HT-29 (cell line): ENCODE measurements at places on chromosomes 2 and 18.

DNA sequence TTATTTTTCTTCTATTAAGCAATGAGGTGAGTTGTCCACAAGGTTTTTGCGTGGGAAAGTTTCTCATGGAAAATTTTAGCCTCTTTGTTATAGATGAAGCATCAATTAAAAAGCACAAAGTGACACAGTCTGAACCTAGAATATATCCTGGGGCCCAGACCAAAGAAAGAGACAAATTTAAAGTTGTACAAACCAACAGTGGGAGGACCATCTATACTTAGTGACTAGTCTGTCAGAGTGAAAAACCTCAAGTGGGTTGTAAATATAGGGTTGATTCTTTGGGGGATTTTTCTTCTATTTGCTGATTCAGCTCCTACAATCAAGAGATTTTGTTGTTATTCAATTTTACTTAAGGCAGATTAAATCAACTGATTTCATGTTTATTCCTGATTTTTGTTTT is 256.2 kb downstream of the SATB2 start:
- no peak for DNase-seq

DNA sequence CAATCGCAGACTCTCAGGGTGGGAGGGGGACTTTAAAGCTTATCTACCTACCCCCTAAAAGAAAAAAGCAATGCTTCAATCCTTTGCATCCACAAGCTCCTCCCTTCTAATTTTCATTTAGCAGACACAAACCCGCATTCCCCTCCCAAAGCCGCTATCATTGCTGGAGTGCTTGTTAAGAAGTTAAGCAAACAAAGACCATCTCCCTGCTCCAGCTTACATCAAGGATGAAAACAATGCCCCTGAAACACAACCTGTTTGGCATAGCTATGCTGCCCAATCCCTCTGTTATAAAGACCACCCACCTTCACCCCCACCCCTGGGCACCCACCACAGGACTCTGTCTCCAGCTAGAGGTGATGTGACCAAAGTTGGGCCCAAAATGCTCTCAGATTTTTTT is 33.0 kb downstream of the REEP1 start:
- no peak for DNase-seq

- no peak for DNase-seq
These were observed 9.0 kb upstream of the SFXN5 start for GRCh38 chr2:73080321-73081131.

- no peak for DNase-seq
These were observed 44.6 kb downstream of the ITGB1BP1 start for GRCh38 chr2:9378433-9379390.

DNA sequence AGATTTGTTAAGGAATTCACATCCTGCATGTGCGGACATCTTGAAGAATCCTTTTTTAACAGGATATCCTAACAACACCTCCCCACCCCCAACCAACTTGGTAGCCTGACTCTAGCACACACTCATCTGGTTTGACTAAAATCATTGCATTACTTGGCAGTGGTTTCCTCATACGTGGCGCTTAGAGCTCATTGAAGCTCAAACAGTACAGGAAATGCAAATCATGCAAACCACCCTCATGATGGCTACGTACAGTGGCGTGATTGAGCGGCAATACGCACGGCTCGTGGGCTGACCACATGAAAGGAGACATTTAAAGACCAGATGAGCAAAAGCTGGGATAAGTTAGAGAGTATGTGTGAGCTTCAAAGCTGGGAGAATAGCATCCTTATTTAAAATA is 336.2 kb downstream of the ZEB2 start:
- no peak for DNase-seq

DNA sequence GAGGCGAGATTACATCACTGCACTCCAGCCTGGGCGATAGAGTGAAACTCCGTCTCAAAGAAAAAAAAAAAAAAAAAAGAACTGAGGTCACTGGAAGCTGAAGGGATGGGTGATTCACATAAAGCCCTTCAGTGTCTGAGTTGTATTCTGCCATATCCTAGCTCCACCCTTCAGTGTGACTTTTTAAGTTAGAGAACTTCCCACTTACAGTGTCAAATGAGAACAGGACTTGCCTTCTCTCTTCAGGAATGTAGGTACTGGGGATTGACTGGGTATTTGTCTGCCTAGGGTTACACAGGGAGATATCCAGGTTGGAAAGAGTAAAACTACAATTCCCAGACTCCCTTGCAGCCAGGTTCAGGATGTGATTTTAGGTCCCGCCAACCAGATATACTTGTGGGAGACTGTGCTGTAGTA is 37.9 kb downstream of the EHD3 start:
- DNase-seq, result no peak

GRCh38 chr2:199933466-199933865 is 21.8 kb downstream of the TYW5 start:
- no peak for DNase-seq

GRCh38 chr2:19349911-19350677 is 8.3 kb downstream of the OSR1 start:
- no peak for DNase-seq

GRCh38 chr2:11368059-11368572 is 23.7 kb upstream of the ROCK2 start:
- peak; percentile 10 for DNase-seq

DNA sequence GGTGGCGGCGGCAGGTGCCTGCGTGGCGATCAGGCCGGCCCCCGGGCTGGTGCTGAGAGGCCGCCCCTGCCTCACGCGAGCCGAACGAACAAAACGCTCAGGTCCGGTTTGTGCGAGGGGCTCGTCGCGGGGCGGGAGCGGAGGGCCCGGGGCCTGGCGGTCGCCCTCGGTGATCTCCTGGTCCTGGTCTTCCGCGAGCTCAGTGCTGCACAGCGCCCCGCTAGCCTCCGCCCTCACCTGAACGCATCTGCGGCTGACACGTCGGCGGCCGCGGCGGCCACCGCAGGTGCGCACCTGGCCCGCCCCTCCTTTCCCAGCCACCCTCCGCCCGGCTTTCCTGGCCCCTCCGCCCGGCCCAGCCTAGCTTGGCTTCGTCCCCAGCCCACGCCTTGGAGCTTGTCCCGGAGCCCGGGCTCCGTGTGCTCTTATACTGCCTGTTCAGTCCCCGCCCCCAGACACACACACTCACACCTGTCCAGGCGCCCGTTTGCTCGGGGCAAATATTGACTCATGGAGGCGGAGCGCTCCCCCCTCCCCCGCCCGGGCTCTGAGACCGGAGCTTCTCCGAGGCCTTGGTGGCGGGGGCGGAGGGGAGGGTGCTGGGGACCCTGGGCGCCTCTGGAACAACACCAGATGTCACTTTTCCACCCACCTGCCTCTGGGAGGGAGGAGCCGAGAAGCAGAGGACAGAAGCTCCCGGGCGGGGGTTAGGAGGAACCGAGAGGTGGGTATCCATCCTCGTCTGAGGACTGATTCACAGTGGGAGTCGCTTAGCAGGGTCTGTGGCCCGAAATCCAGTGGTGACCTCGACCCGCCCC is 8.6 kb upstream of the CRYBA2 start:
- DNase-seq, result peak; percentile 93

GRCh38 chr2:151971301-151972051 is 127.4 kb downstream of the CACNB4 start:
- DNase-seq, result no peak

GRCh38 chr2:141113301-141113700 is 1017.5 kb downstream of the LRP1B start:
- no peak for DNase-seq

- no peak for DNase-seq
These were observed 124.9 kb downstream of the ALK start for GRCh38 chr2:29796446-29796845.

DNA sequence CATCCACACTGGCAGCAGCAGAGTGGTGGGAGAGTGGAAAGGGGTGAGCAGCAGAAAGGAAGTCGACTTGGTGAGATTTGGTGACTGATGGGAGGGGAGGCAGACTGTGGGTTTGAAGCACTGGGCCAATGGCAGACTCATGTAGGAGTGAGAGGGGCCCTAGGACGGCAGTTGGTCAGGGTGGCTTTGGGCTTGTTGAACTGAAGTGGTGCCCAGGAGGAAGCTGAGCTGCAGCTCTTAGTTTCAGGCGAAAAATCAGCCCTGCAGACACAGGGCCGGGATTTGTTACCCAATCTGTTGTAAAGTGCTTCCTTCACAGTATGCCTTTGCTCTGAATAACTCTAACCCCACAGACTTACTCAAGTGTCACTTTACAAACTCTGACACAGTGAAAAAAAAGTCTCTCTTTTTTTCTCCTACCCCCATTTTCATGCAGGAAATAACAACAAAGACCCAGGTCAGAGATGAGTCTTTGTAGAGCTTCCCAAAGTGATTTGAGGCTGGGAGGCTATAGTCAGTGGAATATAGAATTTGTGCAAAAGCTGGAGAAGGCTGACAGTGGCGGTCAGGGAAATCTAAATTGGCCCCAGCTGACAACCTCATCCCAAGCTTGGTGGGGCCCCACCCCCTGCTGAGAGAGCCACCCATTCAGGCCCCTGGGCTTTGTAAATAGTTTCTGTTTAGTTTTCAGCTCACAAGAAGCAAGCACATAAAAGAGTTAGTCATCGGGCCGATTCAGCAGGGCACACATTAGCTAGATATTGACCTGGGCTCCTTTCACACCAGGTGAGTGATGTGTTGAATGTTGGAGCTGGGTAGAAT is 226.9 kb downstream of the VAPA start:
- peak; percentile 82 for DNase-seq

DNA sequence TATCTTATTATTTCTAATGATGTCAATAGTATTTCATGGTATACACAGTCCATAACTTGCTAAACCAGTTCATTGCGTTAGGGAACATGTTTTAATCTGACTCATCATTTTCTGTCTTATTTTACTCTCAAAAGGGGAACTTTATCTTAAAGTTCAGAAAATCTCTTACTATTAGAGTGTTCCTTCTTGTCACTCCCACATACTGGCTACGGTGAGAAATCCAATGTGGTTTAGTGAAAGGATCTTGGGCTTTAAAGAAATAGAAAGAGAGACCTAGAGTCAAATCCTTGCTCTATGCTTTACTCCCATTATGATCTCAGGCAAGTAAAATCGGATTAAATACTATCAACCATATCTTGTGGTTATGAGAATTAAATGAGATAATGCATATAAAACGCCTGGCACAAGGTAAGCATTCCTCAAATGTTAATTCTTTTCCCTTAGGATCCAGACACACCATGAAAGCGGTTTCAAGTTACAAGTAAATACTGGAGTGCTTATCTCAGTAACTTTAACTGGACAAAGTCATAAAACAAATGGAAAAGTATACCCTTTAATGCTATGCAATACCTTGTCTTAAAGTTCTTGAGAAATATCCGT is 576.0 kb downstream of the ARHGAP15 start:
- DNase-seq, result no peak

DNA sequence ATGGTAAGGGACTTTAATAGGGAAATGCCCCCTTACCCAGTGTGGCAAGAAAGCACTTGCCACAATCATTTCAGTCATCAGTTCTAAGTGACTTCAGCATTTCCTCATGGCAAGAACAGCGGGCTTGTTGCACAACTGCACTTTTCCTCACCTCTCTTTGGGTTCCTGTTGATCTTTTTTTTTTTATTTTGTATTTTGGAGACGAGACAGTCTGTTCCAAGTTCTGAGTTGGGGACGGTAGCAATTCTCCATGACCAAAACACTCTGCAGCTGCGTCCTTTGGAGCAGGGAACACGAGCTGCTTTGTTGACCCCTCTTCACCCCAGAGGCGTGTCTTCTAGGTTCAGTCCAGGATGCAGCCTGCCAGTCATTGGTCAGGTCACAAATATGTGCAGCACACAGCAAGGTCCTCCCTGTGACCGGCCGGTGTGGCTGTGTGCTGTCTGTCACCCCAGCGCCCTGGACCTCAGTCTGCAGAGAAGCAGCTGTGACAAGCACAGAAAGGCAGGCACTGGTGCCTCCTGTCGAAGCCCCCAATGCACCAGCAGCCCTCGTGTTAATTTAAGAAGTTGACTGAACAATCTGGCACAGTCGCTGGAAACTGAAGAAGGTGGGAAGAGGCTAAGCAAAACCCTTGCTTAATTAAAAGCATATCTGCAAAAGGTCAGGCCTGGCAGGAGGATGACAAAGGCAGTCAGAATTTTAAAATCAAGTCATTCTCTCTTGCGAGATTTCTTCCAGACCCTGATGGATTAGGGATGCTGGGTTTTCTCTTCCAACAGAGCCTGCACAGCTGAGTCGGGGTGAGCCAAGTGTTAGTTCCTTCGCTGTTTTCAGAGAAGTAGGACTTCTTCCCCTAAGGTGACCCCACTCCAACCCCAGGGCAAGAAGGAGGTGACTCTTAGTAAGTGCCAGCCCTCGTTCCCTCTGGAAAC is 96.7 kb upstream of the COPS8 start:
- no peak for DNase-seq

GRCh38 chr18:8928044-8928443 is 174.5 kb upstream of the NDUFV2 start:
- no peak for DNase-seq

- DNase-seq, result no peak
These were observed 8.3 kb upstream of the PRKAG3 start for GRCh38 chr2:218839888-218840287.

- no peak for DNase-seq
These were observed 28.9 kb downstream of the ZNF532 start for GRCh38 chr18:58893388-58894099.
